Jurkat, Clone E6-1 (cell line): ENCODE measurements at places on chromosomes 12 and 14.

DNA sequence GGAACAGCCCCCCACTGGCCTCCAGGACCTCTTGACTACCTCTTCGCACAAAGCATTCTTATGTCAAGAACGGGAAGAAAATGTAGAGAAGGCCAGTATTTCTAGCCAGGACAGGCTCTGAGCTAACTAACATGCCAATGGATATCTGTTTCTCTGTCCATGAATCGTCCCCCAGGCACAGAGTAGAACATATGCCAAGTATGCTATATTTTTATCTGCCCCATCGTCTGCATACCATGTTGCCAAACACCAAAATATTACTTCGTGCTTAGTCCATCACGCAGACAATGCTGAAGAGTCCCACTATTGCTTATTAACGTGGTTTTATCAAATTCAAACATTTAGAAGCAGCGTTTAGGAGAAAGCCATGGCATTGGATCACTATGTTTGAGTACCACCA lies 151.4 kb upstream of the CPSF6 start:
- no peak for DNase-seq

- no peak for DNase-seq
Measured at GRCh38 chr12:41438854-41439541, 250.9 kb downstream of the PDZRN4 start.

GRCh38 chr12:109458086-109458485 lies 19.0 kb downstream of the KCTD10 start:
- DNase-seq, result no peak

DNA sequence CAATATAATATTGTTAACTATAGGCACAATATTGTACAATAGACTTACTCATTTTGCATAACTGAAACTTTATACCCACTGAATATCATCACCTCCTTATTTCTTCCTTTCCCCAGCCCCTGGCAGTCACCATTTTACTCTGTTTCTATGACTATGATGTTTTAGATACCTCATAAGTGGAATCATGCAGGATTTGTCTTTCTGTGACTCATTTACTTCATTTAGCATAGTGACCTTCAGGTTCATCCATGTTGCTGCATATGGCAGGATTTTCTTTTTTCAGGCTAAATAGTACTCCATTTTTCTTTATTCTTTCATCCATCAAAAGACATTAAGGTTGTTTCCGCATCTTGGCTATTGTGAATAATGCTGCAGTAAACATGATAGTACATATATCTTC lies 18.9 kb downstream of the USP15 start:
- DNase-seq, result no peak

DNA sequence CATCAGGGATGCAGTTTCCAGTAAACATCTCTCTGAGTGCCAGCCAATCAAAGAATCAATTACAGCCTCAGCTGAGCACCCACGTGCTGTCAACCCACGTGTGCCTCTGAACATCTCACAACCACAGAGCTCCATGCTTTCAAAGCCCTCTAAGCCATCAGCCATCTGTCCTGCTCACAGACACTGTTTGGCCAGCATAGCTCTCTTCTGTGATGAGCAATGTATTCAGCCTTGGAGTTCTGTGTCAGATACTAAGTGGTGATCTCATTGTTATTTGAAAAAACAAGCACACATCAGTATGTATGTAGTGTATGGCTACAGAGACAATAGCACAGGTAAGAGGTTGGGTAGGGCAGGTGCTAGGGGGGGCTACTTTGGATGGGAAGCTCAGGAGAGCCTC lies 94.3 kb downstream of the RGS6 start:
- DNase-seq, result no peak

DNA sequence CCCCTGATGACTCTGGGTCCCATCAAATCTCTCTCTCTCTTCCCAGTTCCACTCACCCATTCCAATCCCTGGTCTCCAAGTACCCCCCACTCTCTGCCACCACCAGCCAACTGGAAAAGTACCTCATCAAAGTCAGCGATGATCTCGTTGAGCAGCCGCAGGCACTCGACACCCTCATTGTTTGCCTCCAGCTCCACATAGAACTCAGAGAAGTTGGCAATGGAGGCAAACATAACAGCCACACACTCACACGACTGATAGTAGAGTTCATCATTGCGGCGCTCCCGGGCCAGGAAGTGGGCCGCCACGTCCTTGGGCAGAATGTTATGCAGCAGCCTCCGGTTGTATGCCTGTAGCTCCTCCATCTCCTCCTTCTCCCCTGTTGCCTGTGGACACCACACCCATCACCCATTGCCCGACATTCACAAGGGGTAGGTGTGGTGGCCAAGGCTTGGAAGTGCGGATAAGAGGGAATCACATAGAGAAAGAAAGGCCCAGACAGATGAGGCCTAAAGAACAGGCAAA lies 17.2 kb downstream of the ADCY6 start:
- DNase-seq, result no peak
